ENCODE measurements at places on chromosomes 3 and 15.

- no peak for DNase-seq
These were observed 4.3 kb downstream of the RBP1 start for GRCh38 chr3:139534992-139535879.

DNA sequence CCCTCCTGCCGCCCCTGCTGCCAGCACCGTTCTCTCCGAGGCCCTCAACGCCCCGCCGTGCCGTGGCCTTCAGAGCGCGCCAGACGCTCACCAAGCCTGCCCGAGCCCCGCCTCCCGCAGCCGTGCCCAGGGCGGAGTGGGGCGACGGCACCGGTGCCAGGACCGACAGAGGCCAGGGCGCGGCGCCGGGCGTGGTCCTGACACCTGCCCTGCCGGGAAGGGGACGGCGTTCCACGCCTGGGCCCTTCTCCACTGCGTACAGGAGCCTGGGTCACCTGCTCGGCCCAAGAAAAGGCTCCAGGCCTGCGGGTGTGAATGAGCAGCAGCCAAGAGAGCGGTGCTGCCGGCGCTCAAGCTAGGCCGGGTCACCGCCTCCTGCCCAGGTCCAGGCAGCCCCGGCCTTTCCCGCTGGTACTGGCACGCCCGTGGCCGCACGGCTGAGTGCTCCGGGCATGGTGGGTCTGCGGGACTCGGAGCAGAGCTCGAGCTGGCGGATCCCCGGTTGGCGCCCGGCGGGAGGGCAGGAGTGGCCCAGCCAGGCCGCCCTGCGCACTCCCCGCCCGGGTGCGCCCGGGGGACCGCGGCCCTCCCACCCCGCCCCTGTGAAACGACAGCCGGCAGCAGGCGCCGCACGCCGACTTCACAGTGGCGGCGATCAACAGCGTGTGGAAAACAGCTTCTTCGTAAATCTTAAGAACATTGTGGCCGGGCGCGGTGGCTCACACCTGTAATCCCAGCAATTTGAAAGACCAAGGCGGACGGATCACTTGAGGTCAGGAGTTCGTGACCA, 4.2 kb downstream of the OCA2 start:
- DNase-seq, result no peak

- no peak for DNase-seq
These were observed 35.3 kb downstream of the EFHB start for GRCh38 chr3:19898721-19899120.

- peak; percentile 56 for DNase-seq
These were observed 8.8 kb upstream of the ELP6 start for GRCh38 chr3:47522082-47522987.

DNA sequence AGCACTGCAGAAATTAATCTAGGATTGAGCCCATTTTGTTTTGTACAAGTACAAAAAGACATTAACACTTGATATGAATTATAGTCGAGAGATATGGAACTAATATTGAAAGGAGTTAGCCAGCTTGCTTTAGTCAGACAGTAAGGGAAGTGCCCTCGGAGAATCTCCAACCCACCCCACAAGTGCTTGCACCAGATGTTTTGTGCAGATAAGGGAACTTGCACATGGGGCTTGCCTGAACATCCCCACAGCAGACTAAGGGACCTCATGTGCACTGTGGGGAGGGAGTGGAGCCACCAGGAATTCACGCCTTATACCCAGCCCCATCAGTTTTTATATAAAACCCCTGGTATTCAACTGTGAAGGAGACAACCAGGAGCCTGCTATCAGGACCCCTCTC, 122.3 kb downstream of the EFHB start:
- DNase-seq, result no peak

DNA sequence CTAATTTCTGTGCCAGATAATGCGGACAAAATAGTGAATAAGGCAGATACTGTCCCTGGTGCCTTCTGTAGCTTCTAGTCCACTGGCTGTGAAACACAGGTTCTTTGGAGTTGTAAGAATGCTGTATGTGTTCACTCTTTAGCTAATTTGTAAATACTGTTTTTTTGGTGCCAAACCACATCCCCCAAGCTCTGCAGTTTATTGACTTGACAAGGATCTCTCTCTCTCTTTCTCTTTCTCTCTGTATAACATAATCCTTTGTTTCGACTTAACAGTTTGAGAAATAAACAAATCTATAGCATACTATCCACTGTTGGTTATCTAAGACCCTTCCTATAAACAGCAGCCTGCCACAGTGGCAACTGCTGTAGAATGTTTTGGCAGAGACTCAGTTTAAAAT, 7.6 kb downstream of the SMAD3 start:
- DNase-seq, result no peak

DNA sequence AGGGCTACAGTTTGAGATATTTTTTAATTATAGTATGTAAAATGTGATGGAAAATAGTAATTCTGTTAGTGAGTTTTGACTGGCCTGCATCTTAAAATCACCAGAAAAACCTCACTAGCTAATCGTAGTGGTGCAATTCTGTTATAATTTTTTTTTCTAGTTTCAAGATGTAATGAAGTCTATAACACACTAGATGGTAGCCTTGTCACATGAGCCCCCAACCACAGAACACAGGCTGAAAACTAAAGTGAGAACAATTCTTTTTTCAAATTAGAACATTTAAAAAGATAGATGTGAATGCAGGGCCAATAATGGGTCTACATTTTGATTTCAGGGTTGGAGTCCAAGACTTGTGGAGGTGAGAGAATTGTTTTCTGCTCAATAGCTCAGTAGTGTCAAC, 83.3 kb upstream of the KCNH8 start:
- no peak for DNase-seq

DNA sequence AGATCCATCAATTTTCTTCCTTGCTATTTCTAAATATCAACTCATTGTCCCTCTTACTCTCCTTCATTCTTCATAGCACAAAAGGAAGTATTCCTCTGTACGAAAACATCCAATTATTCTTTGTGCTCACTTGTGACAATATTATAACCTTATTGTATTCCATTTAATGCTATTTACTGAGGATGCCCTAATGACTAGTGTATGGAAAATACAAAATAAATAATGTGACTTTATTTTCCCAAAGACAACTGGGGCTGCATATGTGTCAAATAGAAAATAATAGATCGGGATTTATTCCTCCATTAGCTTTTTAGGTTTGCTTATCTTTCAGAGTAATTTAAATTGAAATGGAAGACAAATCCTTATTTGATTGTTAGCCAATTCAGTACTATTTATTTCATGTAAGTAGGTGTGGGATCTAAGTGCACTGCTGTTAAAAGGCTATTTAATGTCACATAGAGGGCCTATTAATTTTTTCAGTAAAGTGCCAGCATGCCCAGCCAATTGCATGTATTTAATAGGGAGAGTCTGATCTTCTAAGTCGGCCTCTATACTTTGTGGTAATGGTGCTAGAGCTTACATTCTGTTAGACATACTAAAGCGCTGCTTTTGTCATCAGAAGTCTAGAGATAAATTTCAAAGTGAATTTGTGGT, 329.8 kb downstream of the MCTP2 start:
- DNase-seq, result no peak

DNA sequence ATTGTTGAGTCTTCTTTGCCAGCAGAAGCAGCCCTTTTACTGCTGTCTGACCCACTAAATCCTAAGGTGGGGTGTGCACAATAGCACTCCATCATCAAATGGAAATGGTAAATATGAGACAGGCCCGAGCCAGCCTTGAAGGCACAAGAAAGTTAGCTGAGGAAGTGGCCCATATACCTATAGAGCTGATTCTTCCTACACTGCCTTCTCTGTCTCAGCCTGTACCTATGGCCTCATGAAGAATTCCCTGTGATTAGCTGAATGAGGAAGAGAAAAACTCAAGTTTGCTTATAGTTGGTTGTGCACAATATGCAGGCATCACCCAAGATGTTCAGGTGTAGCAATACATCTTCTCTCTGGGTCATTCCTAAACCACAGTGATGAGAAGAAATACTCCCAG, 31.7 kb upstream of the XCR1 start:
- DNase-seq, result no peak

- DNase-seq, result no peak
These were observed 72.9 kb downstream of the EPHA3 start for GRCh38 chr3:89180334-89180733.

GRCh38 chr3:139198186-139198585, 145.6 kb upstream of the MRPS22 start:
- DNase-seq, result no peak

- DNase-seq, result no peak
These were observed 99.0 kb downstream of the TMCC1 start for GRCh38 chr3:129794311-129795185.

DNA sequence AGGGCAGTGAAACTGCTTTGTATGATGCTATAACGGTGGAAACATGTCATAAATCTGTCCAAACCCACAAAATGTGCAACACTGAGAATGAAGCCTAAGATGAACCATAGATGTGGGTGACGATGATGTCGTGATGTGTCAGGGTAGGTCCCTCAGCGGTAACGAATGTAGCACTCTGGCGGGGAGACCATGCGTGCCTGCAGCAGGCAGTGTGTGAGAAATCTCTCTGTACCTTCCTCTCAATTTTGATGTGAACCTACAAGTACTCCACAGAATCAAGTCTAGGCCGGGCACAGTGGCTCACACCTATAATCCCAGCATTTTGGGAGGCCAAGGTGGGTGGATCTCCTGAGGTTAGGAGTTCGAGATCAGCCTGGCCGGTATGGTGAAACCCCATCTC, 268.2 kb upstream of the LYSMD4 start:
- DNase-seq, result no peak

- no peak for DNase-seq
These were observed 218.9 kb downstream of the SV2B start for GRCh38 chr15:91318931-91319330.

DNA sequence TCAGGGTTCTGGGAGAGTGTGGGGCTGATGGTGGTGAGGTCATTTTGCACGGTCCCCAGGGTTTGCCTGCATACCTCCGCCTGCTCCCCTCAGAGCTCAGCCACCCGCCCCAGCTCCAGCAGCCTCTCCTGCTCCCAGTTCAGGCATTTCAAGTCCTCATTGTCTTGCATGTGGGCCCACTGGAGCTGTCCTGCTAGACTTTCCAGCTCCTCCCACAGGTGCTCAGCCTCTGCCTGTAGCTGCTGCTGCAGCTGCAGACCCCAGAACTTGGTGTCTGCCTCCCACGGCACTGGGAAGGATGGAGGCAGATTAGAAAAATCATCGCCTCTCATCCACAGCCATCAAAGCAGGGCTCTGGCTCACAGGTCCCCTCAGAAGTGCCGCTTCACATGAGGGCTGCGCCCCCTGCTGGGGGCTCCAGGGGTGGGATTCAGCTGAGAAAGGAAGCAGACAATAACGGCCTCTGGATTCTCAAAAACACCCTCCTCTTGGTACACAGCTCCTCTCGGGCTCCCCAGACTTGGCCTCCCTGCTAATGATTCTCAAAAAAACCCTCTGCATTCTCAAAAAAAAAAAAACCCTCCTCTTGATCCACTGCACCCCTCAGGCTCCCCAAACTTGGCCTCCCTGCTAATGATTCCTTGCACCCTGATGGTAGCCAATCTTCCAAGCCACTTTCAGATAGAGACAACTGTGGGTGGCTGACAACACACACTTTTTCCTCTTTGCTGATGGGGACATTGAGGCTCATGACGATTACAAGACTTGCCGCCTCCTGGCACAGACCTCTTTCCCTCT, 89.3 kb upstream of the C2CD4B start:
- DNase-seq, result peak; percentile 43

DNA sequence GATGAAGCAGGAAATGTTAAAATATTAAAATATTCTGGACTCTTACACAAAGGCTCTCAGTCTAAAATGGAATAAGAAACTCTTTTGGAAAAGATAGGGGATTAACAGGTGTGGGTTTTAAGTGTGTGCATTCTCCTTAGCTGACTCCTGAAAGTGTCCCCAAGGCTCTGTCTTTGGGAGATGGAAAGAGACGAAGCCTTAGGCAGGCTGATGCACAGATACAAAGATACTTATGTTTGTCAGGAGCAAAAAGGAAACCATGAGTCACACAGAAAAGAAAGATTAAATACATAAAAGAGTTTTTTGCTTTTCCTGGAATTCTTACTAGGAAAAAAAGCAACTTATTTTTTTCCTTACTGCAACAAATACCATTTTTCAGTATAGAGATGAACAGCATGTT, 23.8 kb upstream of the ABI3BP start:
- DNase-seq, result no peak

DNA sequence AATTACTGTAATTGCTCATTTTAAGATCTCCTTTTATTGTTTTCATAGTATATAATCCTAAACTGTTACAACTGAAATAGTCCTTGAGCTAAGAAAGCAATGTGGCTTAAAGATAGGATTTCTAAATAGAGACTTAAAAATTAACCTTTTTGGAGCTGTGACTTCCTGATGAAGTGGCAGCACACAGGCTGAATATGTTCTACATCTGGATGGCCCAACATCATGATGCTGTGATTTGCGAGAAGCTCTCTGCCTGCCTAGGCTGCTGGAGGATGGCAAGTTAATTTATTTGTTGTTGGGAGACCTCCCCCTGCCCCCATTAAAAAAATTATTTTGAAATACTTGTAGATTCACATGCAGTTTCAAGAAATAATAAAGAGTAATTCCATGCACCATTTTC, 134.5 kb downstream of the IGF1R start:
- DNase-seq, result no peak

DNA sequence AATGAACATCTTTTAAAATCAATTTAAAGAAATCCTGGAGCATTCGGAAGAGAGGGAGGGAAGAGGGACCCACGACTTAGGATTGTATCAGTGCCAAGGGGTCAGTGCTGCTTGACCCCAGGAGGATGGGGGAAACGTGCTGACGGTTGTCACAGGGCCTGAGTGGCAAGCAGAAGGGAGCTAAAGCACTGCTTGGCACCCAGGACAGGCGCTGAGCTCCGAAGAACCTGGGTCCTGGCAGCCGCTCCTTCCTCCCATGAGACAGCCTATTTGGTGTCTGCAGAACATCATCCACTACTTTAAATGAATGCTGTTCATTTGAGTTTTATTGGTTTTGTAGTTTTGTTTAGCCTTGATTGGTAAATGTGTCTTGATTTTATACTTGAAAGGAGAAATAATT, 54.5 kb downstream of the RGMA start:
- DNase-seq, result no peak

DNA sequence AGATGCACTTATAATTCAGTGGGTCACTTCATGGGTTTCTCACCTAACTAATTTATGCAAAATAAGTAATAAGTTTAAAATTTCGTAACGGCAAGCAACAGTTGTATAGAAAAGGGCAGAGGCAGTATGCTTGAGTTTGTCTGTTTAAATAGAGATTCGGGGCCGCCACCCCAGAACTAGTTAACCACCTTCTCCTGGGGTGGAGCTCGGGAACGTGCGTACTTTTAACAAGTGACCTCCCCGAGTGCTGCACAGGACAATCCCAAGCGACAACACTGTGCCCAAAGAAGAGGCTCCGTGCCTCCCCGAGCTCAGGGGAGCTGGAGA, 439 bp downstream of the SSR3 start:
- no peak for DNase-seq
